ENCODE measurements at places on chromosomes 11 and 22. TPM values are rescaled to one million over a fixed set of nuclear protein-coding genes. Genes with fewer than 3 reads are reported as not detected.

DNA sequence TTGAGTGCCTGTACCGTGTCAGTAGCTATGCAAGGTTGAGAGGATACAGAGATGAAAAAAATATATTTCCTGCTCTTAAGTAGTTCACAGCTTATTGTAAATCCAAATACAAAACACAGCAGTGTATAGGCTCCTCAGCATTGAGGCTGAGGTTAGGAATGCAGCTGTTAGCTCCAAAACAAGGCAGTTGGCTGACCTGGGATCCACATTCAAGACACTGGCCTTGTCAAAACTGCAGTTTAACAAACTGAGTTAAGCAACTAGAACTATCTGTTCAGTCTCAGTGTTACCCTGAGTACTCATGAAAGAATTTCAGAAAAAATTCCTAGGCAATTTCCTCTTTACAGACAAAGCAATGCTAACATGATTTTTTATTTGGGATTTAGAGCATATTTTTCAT is 42.8 kb downstream of the REXO2 start:
- no peak for DNase-seq

Gene GRAP2
- not detected for total RNA-seq

GRCh38 chr11:8206251-8207079 is 37.6 kb upstream of the RIC3 start:
- no peak for DNase-seq

Gene WNT7B
- 89.1 TPM for total RNA-seq
